ENCODE measurements at places on chromosomes 5 and 9.

GRCh38 chr5:132053483-132053882 lies 7.0 kb upstream of the IL3 start:
- no peak for DNase-seq

GRCh38 chr9:642014-642413 lies 199.5 kb upstream of the DMRT1 start:
- no peak for DNase-seq

DNA sequence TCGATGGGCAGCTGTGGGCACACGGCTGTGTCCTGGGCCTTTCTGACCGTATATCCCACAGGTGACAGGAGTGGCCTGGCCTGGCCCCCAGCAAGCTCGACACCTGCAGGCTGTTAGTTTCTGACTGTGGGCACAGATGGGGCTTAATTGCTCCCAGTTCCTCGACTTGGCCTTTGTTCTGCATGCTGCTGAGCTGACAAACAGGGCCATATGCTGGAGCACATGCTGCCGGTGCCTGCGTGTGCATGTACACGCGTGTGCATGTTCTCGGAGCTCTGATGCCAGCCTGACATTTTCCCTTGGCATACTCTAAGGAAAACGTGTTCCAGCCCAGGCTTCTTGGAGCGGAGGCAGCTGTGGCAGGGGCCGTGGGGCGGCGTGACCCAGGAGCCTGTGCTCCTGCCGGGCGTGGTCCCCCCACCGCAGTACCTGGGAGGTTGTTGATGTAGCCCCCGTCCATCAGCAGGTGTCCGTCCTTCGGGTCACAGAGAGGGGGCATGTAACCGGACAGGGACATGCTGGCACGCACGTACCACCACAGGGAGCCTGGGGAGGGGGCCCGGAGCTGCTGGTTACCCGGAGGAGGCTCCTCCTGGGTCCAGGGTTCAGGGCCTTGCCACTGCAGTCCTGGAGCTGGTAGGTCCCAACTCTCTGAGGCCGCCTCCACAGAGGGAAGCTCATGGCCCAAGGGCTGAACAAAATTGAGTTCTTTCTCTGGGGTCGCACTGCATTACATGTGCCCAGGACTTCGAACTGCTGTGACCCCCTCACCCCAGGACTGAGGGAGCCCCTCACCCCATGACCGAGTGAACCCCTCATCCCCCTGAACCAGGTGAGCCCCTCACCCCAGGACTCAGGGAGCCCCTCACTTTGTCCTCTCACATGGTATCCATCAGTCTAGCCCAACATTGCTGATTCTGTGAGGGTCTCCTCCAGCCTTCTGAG lies 4.1 kb upstream of the NSMF start:
- DNase-seq = no peak

GRCh38 chr5:173594061-173594460 lies 22.4 kb downstream of the BOD1 start:
- no peak for DNase-seq

GRCh38 chr5:55720188-55720703 lies 8.1 kb upstream of the SLC38A9 start:
- DNase-seq = no peak

- DNase-seq = no peak
Observed at GRCh38 chr5:58919833-58920232, 337.0 kb downstream of the RAB3C start.

GRCh38 chr5:3394891-3395599 lies 200.6 kb upstream of the IRX1 start:
- no peak for DNase-seq

DNA sequence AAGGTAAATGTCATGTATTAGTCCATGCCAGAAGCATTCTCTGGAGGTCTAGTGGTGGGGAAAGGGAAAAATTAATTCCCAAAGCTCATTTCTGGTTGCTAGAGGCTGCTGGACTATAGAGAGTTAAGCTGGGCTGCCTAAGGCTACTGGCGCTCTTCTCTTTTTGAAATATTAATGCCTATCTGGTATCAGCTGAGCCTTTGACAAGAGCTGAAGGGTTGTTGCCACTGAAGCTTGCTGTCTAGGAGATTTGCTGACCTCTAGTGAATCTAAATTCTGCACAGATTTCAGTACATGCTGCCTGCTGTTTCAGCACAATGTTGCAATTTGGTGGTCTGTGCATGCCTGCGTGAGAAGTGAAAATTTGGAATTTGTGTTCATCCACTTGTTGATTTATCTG lies 29.1 kb upstream of the PLCXD3 start:
- DNase-seq = no peak

- DNase-seq = no peak
Observed at GRCh38 chr9:1869843-1870242, 145.3 kb upstream of the SMARCA2 start.

- no peak for DNase-seq
Observed at GRCh38 chr5:114419959-114420358, 58.1 kb downstream of the KCNN2 start.

- DNase-seq = no peak
Observed at GRCh38 chr5:110838961-110839360, 100.2 kb downstream of the SLC25A46 start.

DNA sequence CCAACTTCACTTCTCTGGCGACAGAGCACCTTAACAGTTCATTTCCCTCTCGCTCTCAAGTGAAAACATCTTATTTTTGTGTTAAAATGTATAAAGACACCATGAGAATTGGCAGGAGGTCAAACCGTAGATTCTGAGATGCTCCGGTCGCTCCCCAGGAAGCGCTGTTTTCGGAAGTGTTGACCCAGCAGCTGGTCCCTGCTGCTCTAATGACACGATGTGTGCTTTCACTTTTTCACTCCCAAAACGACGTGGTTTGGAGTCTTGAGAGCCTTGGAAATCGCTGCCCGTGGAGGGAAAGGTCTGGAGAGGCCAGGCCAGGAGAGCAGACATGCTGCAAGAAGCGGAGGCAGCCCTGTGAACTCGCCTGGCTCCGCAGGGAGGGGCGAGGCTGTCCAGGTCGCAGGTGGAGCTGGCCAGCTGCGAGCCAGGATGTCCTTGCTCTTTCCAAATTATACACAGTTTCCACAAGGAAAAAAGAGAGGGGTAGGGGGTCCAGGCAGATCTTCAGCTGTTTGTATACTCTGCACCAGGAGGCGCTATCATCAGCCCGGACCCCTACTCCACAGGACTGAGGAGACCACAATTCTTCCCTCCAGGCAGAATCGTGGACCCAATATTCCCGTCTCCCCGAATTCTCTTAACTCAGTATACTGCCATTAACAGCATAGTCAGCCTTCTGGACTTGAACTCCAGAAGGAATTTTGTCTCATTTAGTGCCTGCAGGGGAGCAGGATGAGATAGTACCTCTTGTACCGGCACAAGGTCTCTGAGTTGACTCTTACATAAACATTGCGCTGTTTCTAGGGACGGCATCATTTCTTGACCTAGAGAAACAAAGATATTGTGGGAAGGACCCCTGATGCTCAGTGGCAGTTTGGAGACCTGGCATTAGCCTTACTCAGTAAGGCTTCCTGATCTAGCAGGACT lies 248.6 kb upstream of the ANKRD55 start:
- DNase-seq = no peak

- DNase-seq = no peak
Observed at GRCh38 chr5:73987915-73988314, 361.9 kb downstream of the ARHGEF28 start.

- DNase-seq = no peak
Observed at GRCh38 chr5:40716000-40716399, 36.3 kb downstream of the PTGER4 start.

- no peak for DNase-seq
Observed at GRCh38 chr5:67257500-67257899, 60.9 kb upstream of the CD180 start.

DNA sequence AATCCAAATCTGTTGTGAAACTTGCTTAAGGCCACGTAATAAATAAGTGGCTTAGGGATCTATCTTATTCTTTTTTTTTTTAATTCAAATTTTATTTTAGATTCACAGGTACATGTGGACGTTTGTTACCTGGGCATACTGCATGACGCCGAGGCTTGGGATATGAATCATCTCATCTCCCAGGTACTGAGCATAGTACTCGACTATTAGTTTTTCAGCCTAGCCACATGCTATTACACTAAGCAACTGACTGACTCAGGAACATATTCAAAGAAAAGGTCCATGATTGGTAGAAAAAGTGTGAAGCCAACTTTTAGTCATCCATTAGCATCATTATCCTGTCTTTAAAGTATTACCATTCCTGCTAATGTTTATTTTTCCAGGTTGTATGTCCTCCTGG lies 1103.5 kb upstream of the DMAC1 start:
- DNase-seq = no peak

DNA sequence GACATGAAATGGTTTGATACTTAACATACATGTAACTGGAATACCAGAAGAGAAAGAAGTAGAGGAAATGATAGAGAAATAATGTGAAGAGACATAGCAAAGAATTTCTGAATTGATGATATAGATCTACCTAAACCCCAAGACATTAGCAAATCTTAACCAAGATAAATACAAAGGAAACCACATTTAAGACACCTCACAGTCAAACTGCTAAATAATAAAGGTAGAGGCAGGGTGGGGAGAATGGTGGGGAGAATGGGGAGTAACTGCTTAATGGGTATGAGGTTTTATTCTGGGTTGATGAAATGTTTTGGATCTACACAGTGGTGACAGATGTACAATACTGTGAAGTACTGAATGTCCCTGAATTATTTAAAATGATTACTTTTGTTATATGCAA lies 17.5 kb downstream of the CARNMT1 start:
- no peak for DNase-seq

DNA sequence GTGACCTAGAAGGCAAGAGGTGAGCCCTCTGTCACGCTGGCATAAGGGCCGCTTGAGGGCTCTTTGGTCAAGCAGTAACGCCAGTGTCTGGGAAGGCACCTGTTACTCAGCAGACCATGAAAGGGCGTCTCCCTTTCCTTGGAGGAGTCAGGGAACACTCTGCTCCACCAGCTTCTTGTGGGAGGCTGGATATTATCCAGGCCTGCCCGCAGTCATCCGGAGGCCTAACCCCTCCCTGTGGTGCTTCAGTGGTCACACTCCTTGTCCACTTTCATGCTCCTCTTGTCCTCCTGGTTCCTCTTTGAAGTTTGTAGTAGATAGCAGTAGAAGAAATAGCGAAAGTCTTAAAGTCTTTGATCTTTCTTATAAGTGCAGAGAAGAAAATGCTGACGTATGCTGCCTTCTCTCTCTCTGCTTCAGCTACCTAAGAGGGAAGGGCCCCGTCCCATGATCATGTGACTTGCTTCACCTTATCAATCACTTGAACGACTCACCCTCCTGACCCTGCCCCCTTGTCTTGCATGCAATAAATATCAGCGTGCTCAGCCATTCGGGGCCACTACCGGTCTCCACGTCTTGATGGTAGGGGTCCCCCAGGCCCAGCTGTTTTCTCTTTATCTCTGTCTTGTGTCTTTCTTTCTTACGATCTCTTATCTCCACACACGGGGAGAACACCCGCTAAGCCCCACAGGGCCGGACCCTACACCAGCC lies 16.7 kb upstream of the SCGB3A1 start:
- no peak for DNase-seq

- no peak for DNase-seq
Observed at GRCh38 chr5:94944160-94944559, 325.7 kb downstream of the SLF1 start.

DNA sequence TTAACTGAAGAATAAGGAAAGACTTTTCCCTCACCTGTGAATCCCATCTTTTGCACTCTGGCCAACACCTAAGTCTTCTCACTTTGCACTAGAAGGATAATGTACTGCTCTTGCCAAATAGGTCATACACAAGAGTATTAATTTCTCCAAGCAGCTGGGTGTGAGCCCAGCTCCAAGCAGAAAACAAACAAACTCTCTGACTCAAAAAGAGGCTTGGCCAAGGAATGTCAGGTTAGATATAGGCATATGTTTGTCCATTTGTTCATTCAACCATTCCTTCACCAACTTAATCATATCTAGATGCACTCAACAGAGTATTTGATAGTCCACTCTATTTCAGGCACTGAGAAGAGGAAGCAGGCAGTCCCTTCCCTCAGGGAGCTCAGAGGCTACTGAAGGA lies 84.4 kb downstream of the HTR4 start:
- no peak for DNase-seq

GRCh38 chr5:91885291-91886265 lies 502.5 kb upstream of the ARRDC3 start:
- DNase-seq = no peak

- DNase-seq = no peak
Observed at GRCh38 chr5:96297867-96298266, 135.2 kb downstream of the PCSK1 start.

DNA sequence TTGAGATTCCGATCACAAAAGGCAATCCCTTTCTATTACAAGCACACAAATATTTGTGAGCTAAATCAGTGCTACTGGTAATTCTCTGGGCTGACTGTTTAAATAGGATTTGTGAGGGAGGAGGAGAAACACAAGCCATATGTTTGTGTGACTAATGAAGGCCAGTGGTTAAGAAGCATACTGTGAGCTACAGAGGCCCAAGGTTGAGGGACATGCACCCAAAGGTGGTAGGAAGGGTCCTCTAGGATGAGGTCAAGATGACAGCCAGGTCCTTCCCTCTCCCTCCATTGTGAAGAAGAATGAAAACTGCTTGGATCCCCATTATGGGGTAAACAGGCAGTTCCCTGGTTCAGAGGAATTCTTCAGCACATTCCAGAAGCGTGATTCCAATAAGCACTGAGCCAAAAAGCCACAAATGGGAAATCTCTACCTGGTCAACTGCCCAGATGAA lies 83.9 kb downstream of the SPOCK1 start:
- no peak for DNase-seq

DNA sequence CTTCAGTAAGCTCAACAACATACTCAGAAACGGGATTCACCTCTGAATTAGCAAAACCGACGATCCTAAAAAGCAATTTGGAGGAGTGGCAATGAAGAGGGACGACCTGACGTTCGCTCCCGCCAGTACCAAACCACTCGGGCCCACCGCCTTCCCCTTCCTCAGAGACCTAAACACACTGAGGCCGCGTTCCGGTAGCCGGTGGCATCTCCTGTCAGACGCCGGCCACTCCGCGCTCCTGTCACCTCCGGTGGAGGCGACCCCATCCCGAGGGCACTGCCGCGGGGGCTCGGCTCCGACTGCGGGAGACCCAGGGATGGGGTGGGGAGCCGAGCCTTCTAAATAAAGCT lies 617 bp downstream of the PPP6C start:
- no peak for DNase-seq

- DNase-seq = no peak
Observed at GRCh38 chr9:37337301-37337890, 85.1 kb upstream of the GRHPR start.

DNA sequence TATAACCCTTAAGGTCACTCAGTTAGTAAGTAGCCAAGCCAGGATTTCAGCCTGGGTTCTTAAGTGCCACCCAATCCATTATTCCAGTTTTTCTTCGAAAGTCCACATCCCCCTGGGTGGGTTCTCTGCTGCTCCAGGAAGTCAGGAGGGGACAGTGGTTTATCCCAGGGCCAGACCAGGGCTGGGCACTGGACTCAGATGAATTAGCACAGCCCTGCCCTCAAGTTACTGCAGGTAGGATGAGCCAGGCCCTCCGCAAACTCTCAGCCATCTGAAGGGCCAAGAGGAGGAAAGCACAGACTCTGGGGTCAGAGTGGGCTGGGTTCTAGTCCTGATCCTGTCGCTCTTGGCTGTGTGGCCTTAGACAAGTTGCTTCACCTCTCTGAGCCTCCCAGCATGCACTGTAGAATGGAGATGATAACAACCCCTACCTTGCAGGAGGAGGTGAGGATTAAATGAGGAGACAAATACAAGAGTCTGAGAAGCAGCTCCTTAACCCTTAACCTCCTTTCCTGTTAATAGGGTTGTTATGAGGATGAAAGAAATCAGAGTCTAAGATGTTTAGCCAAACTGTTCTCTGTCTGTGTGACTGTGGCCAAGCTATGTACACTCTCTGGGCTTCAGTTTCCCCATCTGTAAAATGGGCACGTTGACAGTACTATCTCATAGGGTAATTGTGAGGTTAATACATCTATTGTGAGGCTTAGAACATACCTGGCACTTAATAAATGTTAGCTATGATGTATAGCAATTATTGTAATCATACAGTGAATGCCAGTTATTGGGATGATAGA lies 6.8 kb upstream of the NEURL1B start:
- no peak for DNase-seq

Measured in NK-92 treated with Interleukin-12 subunit alpha and Interleukin-12 subunit beta, amount 100 ng/mL, for 24 hours (cell line).